Inflammatory macrophage treated with lipopolysaccharide for 4 hours (primary cell): ENCODE measurements at places on chromosomes 3 and 15.

- DNase-seq, result no peak
Measured at GRCh38 chr3:95352471-95352870, 1289.6 kb downstream of the NSUN3 start.

GRCh38 chr3:156207802-156208685 lies 87.7 kb downstream of the KCNAB1 start:
- DNase-seq, result no peak

DNA sequence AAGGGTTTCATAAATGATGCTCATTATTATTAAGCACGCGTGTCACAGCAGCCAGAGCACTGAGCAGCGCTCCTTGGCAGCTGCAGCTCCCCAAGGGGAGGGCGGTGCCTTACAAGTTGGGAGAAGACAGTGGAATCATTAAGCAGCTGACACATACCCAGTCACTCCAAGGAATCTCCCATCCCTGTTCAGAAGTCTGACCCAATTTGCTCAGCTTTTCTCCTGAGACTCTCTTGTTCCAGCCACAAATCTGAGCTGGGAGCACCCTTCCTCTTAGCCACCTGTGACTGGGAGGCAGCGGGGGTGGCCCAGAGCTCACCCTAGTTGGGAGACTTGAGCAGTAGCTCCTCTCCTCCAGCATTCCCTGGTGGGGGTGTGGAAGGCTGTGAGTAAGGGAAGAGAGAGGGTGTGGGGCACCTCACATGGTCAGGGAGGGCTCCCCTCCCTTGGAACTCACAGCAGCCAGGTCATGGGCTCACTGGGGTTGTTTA lies 64.3 kb downstream of the DUT start:
- no peak for DNase-seq

GRCh38 chr3:58492494-58492905 lies 604 bp downstream of the KCTD6 start:
- no peak for DNase-seq

- no peak for DNase-seq
Measured at GRCh38 chr3:10466186-10466585, 39.2 kb downstream of the ATP2B2 start.
